Stimulated activated CD4-positive, alpha-beta T cell treated with anti-CD3 and anti-CD28 coated beads, TNF-alpha, amount 100 ng/mL, for 24 hours (primary cell): ENCODE measurements at places on chromosomes 2 and 18.

DNA sequence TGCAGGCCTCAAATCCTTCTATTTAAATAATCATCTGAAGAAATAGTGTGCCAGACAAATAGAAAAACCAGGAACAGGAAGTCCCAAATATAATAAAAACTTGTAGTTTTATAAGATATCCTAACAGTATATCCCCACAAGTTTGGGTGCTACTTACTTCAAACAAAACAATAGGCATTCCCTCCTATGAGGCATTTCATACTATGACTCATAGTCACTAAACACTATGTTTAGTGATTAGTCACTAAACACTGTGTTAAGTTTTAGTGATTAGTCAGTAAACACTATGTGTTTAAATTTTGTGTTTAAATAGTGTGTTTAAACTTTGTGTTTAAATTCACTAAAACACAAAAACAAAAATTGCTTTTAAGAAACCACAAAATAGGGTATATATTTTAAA is 407.0 kb upstream of the CDH19 start:
- DNase-seq, result no peak

GRCh38 chr2:2026252-2026831 is 282.0 kb upstream of the PXDN start:
- DNase-seq, result no peak

- no peak for DNase-seq
Observed at GRCh38 chr2:158094487-158095092, 7.1 kb upstream of the UPP2 start.

- DNase-seq, result no peak
Observed at GRCh38 chr2:188042412-188042811, 249.3 kb upstream of the GULP1 start.

DNA sequence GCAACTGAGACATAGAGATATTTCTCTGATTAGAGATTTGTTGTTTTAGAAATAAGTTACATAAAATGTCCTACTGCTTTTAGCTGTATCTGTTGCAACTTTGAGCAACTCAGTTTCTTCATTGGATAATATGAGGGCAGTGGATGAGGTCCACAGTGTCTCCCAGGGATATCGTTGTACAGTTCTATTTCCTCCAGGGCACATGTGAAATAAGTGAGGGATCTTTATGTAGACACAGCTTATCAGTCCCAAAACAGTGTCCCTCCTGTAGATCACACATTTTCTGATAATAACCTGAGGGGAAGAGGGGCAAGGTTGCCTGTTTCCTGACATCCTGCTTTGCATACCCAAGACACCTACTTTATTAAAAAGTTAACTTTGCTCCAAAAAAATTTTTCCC is 1231.2 kb upstream of the ZEB2 start:
- DNase-seq, result no peak
